Non-pigmented ciliary epithelial cell (primary cell): ENCODE measurements at places on chromosomes 2 and 18.

DNA sequence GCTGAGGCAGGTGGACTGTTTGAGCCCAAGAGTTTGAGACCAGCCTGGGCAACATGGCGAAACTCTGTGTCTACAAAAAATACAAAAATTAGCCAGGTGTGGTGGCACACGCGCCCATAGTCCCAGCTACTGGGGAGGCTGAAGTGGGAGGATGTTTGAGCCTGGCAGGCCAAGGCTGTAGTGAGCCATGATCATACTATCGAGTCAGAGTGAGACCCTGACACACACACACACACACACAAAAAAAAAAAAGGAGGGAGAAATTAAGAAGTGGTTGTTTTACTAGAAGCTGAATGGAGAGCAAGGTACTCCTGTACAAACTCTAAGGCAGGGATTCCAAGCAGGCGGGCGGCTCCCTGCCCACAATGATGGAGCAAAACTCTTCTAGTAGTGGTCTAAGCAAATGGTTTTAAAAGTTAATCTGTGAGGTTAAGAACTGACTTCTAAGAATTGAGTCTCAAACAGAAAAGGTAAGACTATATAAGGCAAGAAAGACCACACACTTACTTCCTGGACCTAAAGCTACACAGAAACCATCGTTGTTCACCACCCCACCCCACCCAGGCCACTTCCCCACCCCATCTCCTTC lies 2.6 kb downstream of the ANKRD44 start:
- DNase-seq: no peak

DNA sequence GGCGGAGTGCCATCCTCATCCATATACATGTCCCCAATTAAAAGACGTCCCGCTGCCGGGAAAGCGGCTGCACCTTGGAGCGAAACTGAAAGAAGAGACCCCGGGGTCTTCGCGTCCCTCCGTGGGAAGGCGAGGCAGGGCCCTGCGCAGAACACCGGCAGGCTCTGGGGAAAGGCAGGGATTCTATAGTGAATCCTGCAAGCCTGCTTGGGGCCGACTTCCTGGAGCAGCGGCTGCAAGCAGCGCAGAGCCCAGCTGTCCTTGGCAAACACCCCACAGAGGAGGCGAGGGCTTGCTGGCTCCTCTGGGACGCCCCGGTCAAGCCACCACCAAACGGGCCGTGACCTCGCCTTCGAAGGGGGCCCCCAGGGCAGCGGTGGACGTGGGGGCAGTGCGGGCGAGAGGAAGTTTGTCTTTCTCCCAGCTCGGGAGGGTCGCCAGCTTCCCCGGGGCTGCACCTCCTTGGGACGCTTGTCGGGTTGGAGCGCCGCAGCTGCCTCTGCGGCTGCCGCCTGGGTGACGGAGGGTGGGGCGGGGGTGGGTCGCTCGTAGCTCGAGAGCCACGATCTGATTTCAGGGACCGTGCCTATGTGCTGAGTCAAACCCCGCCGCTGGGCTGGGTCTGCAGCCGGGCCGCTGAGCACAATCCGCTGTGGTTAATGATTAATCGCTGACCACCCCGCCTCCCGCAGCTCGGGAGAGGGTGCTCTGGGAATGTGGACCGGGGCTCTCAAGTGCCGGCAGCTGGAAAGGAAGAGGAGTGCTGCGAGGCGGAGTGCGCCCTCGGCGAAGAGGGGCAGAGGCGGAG lies 486 bp upstream of the GPR39 start:
- peak; percentile 84 for DNase-seq

DNA sequence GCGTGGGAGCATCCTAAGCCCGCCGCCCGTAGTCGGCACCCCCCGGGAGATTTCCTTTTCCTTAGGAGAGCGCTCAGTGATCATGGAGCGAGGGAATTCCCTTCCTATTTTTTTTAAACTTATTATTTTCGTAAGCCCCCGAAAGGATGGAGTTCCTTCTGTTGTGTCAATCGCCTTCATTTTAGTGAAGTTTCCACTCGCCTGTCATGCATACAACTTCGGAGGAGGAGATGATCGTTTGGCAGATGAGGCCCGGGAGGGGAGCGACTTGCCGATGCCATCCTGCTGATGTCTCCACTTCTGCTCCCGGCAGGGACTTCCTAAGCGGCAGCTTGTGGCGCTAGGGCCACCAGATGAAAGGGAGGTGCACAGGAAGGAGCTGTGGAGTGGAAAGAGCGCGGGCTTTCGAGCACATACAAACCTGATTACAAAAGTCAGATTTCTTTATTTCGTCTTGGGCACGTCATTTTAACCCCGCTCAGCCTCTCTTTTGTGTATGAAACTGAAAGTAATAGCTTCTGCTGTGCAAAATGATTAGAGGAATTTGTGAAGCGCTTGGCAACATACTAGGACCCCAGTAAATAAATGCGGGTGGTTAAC lies at the start of gene ADGRF3:
Gene ADGRF3 (minus strand): TSS at position 336 of the 600 bp plus-strand sequence. CDS start 555 bp downstream, outside the sequence.
- DNase-seq: no peak

- no peak for DNase-seq
These were observed 32.3 kb downstream of the SLC9A4 start for GRCh38 chr2:102505290-102505689.

DNA sequence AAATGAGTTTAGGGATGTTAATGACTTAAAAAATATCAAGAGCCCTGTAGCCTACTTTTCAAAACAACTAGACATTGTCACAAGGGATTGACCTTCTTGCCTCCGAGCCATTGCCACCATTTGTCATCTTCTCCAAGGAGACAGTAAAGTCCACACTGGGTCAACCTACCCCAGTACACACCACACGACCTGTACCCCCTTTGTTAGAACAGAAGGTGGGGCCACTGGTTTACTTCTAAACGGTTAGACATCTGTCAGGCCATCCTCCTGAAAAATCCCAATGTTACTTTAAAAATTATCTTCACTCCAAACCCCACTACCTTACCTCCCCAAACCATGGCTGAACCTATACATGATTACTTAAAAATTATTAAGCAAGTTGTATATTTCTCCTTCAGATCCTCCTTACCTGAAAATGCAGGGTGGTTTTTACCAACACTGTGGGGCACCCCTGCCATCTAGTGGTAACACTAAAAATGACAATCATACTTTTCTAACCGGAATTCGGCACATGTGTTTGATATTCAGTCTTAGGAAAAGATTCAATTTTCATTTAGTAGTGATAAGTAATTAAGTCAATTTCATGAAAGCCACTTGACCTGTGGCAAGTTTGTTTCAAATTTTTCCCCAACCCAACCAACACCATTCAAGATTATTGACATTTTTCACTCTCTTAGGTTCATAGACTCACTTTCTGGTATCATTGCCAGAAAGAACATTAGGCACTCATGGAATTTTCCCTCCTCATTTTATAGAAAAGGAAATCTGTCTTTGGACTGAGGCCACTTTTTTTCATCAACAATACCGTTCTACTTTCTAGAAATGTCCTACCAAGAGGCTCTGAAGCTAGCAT lies 265.3 kb upstream of the PKDCC start:
- DNase-seq: peak; percentile 11

GRCh38 chr2:152379089-152379488 lies 44.1 kb downstream of the FMNL2 start:
- DNase-seq: no peak

- peak; percentile 82 for DNase-seq
These were observed 64.6 kb downstream of the SPTBN1 start for GRCh38 chr2:54520687-54521086.

- no peak for DNase-seq
These were observed 163.7 kb upstream of the WDSUB1 start for GRCh38 chr2:159450180-159450579.

GRCh38 chr18:38473535-38473934 lies 907.9 kb upstream of the CELF4 start:
- no peak for DNase-seq

- no peak for DNase-seq
These were observed 61.4 kb downstream of the MTCL1 start for GRCh38 chr18:8766559-8767293.

- DNase-seq: no peak
These were observed 16.4 kb downstream of the MTCL1 start for GRCh38 chr18:8721716-8722115.

- DNase-seq: peak; percentile 73
These were observed 52.2 kb downstream of the NRP2 start for GRCh38 chr2:205734436-205735037.

DNA sequence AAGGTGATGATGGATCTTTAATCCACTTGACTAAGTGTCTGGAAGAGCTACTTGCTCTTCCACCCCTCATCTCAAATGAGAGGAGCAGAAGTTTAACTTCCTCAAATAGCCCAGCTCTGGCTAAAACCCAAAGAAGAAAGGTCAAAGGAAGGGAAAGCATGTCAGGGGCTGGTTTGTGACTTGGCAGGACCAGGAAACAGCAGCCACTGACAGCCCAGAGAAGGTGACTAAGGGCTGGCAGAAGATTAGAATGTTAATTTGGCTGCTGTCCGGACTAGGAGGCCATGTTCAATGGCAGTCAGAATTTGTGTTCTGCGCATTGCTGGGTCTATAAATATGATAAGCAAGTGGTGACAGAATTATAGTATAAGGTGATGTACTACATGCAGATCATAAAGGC lies 386.2 kb downstream of the SETBP1 start:
- no peak for DNase-seq

DNA sequence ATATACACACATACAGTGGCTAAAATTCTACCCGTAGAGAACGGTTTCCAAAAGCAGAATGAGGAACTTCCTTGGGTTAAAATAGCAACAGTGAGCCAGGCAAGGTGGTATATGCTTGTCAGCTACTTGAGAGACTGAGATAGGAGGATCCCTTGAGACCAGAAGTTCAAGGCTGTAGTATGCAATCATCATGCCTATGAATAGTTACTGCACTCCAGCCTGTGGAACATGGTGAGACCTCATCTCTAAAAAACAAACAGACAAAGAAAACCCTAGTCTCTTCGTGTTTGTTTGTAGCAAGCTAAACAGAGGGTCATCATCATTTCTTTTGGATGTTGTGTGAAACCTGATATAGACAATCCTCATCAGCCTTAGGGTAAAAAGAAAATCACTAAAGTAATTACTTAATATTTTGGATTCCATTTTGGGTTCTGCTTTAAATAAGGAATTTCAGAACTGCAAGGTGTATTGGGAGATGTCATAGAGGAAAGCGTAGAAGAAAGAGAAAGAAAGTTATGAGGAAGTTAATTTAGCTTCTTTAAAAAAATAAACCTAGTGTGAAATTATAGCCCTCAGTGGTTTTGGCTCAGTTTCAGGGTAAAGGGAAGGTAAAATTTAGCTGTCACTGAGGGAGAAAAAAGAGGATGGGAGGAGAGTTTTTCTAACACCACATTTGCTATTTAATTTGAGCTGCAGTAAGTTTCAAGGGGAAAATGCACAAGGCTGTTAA lies 46.5 kb downstream of the PLEK start:
- no peak for DNase-seq

GRCh38 chr2:206477296-206477695 lies 34.0 kb downstream of the ADAM23 start:
- peak; percentile 40 for DNase-seq

DNA sequence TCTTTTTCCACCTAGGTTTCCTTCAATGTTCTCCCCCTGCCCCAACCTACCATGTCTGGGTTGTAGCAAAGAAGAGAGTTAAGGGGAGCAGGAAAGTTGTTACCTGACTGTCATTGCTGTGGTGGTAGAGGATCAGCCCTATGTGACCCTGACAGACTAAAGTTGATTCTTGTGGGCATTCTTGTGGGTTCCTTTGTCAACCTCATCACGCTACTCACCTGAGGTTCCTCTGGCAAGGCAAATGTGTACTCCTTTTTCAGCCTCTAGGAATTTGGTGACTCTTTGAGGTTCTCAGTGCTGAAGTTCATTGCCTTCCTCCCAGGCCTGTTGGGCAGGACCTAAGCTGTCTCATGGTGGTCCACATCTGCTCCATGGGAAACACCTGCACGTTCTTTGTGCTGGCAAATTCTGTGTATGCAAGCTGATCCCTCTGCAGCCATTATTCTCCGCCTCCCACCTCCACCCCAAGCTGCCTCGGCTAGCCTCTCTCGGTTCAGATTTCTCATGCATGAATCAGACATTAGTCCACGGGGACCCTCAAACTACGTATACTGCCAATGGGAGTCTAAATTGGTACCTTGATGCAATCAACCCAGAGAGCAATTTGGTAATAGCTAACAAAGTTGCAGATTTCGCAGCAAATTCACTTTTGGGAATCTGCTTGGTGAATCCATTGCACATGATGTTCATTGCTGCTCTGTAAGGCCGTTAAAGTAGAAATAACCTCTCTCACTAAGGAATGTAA lies 1.5 kb upstream of the GMCL1 start:
- DNase-seq: peak; percentile 6

DNA sequence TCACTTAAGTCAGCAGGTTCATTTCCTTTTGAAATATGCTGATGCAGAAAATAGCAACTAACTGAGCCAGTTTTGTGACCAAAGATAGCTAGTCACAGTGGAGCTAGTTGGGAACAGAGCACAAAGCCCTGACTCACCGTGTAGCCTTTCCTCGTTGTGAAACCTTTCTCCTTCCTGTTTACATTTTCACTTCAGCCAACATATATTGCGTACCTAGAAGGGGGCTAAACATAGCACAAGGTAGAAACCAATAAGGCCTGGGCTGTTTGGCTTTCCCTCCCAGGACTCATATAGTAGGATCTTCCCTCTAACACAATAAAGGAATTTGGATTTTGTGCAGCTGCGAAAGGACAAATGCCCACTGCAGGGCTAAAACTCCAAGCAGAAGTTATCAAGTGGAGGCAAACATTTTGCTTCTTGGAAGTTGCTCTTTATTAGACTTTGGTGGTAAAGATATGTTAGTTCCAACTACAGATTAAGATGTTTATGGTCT lies 24.5 kb upstream of the LPIN2 start:
- DNase-seq: peak; percentile 66

- no peak for DNase-seq
These were observed at the start of gene LIMS2 for GRCh38 chr2:127675331-127676261. LIMS2 (minus strand) TSS chr2:127675530; CDS start chr2:127675024, 506 bp downstream.

DNA sequence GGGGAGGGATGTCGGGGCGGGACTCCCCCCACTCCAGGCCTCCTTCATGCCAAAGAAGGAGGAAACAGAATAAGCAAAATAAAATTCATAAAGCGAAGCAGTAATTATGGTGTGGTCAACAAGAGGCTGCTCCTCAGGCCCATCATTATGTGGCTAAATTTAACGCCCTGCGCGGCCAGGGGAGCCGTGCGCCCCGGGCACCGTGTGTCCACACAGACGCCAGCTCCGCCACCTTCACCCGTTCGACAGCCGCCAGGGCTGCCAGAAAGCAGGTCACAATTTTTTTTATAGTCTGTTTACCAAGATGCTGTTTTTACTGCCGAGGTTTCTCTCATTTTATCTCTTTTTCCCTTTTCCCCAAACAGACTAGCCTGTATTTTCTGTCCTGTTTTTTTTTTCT lies 31.0 kb downstream of the NHEJ1 start:
- DNase-seq: no peak

GRCh38 chr18:10842861-10843260 lies 306.5 kb downstream of the PIEZO2 start:
- no peak for DNase-seq
